GM18507 (cell line): ENCODE measurements at places on chromosomes 11 and 22.

- DNase-seq: peak; percentile 7
Observed at GRCh38 chr11:35237860-35238715, 99.1 kb downstream of the CD44 start.

GRCh38 chr22:44764974-44765373 is 12.6 kb downstream of the ARHGAP8 start:
- DNase-seq: no peak

DNA sequence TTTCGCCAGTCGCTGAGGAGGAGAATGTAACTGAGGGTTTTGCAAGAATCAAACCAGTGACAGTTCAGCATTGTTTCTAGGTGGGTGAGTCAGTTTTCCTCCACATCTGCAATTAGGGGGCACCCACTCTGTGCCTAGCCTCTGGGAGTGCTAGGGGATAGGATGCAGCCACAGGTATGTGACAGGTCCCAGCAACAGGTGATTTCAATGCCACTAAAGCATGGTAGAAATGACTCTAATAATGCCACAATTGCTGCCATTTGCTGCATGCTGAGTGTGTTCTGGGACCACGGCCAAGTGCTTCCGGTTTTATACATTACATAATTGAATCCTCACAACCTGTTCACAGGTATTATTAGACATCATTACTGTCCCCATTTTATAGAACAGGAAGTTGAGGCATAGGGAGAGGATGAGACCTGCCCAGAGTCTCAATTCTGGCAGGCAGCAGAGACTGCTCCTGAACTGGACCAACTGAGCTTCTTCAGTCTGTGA is 556 bp downstream of the CRYBB2 start:
- no peak for DNase-seq

GRCh38 chr11:123504401-123504800 is 74.3 kb downstream of the GRAMD1B start:
- DNase-seq: no peak

GRCh38 chr11:112925516-112926310 is 35.5 kb upstream of the NCAM1 start:
- DNase-seq: no peak

- DNase-seq: no peak
Observed at GRCh38 chr22:25049770-25050169, 97.3 kb downstream of the KIAA1671 start.

DNA sequence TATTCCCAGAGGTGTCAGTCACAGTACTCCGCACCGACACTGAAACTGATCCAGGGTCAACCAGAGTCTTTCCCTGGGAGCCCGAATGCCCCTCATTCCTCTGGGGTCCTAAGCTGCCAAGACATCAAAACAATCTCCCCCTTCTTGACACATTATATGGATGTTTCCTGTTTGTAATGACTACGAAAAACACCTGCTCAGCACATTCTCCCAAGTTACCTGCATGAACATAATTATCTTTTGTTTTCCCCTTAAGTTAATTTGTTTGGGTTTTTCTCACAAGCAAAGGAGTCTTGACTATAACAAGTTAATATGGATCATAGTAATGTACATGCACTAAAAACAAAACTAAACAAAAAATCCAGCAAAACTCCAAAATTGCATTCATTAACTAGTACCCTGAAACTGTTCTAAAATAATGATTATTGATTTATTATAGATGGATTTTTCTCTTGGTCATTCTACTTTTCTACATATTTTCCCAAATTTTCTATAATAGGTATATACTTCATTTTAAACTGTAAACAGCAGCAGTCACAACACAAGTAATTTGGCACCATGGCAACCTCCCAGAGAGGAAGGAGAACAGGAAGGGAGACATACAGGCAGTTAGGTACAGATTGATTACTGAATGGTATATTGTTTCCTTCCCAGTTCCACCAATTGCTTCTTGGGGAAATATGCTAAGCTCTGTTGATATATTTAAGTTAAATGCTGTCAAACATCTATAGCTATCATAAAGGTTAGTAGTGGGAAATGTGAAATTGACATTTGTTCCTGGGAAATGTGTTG is 631.5 kb downstream of the METTL15 start:
- no peak for DNase-seq

- no peak for DNase-seq
Observed at GRCh38 chr11:105923807-105924206, 98.2 kb downstream of the MSANTD4 start.

DNA sequence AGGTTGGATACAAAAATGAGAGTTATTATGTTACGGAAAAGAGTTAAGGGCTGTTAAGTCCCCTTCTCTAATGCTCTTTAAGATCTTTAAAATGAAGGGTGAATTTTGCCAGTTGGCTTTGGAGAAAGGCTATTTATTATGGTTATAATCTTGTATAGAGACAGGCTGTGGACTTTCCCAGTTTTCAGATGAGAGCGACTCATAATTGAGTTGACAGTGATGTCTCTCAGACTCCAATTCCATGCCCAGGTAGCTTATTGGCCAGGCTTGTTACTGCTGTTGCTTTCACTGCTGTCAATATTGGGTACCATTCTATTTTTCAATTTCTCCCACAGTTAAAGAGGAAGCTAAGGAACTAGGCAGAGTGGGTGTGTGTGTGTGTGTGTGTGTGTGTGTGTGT is 13.1 kb downstream of the ENDOD1 start:
- no peak for DNase-seq

DNA sequence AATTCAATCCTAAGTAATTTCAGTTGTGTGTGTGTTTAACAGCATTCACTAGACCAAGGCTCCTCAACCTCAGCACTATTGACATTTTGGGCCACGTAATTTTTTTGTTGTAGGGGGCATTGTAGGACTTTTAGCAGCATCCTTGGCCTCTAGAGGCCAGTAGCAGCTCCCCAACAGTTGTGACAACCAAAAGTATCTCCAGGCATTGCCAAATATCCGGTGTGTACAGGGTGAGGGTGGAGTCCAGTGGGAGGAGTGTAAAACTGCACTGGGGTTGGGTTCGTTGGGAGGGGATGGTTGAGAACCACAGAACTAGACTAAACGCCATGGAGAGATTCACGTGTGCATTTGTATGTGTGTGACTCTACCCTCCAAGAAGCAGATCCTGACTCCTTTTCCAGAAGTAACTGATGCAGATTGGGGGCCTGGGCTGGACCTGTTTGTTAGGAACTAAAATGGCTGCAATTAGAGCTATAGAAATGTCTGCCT is 5.9 kb upstream of the PHF21A start:
- no peak for DNase-seq

DNA sequence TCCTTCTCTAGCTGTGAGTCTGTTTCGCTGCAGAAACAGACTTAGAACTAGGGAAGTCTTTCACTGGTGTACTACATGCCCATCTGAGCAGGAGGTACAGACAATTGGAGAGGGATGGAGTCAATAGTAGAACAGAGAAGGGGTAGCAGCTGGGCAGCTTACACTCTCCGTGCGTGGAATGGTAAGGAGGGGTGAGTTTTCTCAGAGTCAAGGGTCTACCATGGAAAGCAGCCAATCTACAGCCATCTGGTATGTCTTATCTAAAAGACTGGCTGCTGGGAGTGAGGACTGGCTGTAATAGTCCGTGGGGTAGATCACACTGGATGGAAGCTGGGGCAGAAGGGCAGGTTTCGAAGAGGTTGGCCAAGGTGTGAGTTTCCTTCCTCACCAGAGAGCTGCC is 137.3 kb upstream of the TENM4 start:
- no peak for DNase-seq

- no peak for DNase-seq
Observed at GRCh38 chr11:132256528-132257279, 886.3 kb downstream of the NTM start.

GRCh38 chr22:20238536-20238900 is 29.6 kb downstream of the RTN4R start:
- DNase-seq: peak; percentile 74

- DNase-seq: no peak
Observed at GRCh38 chr11:78683774-78684173, 109.1 kb upstream of the NARS2 start.

GRCh38 chr11:2138068-2138430 is 1.1 kb downstream of the IGF2 start:
- DNase-seq: no peak

- no peak for DNase-seq
Observed at GRCh38 chr11:63694596-63694995, 13.3 kb downstream of the RTN3 start.

- no peak for DNase-seq
Observed at GRCh38 chr11:72577271-72577721, 96.9 kb downstream of the PDE2A start.

DNA sequence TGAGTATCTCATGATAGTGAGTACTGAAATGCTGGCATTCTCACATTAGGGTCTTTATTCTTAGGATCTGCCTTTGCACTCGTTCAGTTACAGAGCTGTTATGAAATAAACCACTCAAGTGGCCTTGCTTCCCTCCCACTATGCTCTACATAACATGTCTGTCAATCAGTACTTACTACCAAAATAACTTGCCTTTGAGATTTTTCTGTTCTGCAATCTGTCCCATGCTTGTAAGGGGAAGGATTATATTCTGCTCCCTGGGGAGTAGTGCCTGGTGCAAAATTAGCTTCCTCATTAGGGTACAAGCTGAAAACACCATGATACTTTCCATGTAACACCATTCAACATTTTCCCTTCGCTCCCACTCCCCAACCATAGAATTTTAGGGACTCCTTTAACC is 1.9 kb upstream of the GRAP2 start:
- peak; percentile 49 for DNase-seq

GRCh38 chr11:19913893-19914249 is 201.2 kb downstream of the NAV2 start:
- DNase-seq: no peak

DNA sequence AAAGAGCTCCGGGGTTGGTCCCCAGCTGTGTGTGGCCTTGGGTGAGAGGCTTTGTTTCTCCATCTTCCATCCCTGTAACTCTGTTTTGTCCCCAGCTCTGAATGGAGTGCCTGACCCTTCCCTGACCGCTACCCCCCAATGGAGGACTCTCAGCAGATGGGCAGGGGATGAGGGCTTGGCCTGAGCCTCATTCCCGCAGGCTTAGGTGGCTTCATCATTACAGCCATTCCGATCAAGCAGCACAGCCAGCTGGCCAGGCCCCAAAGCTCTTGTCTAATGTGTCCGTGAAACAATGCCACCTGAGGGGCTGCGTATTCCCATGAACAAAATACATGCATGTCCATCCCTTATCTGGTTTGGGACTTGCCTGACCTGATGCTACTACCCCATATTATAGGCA is 3.9 kb upstream of the CDC42EP2 start:
- no peak for DNase-seq

DNA sequence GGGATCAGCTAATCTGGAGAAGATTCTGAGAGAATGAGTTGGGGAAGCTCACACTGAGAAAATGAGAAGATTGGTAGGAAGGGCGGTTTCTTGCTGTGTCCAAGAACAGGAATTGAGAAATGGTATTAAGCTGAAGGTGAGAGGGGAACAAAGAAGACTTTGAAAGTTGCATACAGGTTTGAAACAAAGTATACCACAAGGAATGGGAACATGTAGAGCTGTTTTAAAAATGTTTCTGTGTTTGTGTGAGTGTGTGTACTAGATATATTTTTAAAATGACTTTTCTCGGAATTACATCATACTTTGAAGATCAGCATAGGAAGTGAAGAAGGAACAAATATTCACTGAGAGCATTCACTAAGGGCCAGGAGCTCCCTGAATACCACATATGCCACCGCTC is 24.4 kb upstream of the IZUMO1R start:
- no peak for DNase-seq

GRCh38 chr22:32073262-32073661 is 30.2 kb downstream of the SLC5A1 start:
- no peak for DNase-seq

GRCh38 chr11:76863196-76863777 is 2.6 kb downstream of the ACER3 start:
- DNase-seq: no peak

- no peak for DNase-seq
Observed at GRCh38 chr22:31431950-31432349, 32.5 kb downstream of the DRG1 start.

DNA sequence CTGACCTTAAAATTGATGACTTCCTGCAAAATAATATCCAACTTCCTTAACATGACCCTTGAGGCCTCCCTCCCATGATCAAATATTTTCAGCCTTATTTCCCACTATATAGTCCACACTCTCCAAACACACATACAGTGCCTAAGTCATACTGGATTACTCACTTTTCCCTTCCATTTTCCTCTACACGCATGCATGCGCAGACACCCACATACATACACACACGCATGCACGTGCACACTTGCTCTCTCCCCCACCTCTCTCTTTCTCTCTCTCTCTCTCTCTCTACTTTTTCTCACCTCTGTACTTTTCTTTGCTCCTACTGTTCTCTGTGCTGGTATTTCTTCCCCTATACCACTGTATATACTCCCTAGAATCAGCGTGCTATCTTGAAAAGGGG is 28.1 kb downstream of the DLG2 start:
- no peak for DNase-seq

GRCh38 chr11:15944460-15944859 is 411.9 kb downstream of the SOX6 start:
- no peak for DNase-seq

DNA sequence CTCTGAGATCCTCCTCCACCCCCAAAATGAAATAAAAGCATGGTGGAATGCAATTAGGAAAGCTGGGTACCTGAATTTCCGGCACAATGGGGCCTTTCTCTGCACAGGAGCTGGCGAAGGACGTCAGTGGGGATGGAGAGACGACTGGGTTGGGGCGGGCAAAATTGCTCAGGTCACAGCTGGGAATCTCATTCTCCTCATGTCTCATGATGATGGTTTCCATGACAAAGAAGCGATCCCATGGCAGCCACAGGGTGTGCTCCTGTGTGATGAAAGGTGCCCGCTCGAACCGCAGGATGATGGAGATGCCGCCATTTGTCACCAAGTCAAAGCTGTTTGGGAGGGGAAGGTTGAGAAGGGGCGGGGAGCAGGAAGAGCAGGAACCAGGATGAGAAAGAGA is 157.6 kb upstream of the NARS2 start:
- DNase-seq: no peak

DNA sequence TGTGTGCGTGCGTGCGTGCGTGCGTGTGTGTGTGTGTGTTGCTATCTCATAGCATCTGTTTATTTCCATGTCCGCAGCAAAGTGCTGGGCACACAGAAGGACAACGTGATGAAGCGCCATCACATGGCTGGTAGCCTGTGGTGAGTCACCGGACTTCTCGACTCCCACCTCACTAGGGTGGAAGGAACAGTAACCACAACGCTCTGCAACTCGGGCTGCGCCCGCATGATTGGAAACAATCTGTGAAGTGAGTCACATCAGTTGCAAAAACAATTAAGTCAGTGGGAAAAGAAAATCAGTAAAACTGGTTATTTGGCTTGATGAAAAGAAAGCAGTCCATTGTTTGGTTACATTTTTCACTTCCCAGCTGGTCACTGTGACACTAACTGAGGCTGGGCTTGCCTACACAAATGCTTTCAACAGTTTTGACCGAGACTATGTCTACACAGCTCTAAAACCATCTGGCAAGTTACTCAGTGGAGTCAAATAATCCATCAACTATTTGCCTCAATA is 437.3 kb upstream of the CADM1 start:
- DNase-seq: no peak

DNA sequence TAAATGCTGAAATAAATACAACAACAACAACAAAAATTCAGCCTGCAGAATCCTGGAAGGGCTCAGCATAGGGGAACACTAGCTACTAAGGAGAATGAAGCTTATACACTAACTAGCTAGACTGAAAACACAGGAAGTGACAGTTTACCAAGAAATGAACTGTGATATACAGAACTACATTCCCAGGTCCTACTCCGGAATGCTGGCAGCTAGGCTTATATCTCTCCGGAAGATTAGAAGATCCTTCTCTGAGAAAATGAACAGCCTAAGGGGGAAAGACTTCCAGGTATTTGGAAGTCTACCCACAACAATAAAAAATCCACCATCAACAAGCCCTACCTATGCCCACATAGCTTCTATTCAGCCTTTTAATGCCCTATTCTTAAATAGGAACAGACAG is 31.0 kb downstream of the CCDC34 start:
- no peak for DNase-seq
